ENCODE measurements at places on chromosomes 2 and 18. TPM values are rescaled to one million over a fixed set of nuclear protein-coding genes. Genes with fewer than 3 reads are reported as not detected.

DNA sequence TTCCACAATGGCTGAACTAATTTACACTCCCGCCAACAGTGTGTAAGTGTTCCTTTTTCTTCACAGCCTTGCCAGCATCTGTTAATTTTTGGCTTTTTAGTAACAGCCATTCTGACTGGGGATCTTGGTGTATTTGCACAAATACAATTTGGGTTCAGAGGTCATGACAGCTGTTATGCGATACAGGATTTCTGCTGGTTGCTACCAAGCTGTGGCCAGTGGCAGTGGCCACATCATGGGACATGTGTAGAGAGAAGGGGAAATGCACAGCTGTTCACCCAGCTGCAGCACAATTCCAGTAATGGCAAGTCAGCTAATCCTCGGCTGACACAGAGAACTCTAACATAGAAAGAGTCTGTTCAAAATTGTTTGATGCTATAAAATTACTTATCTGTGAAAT, 21.0 kb upstream of the SELENOI start:
- no peak for DNase-seq

GRCh38 chr2:170217778-170218251, 39.9 kb downstream of the MYO3B start:
- DNase-seq: no peak

- DNase-seq: no peak
Measured at GRCh38 chr2:17791121-17791816, 25.0 kb upstream of the MSGN1 start.

GRCh38 chr2:128770143-128771085, 451.7 kb upstream of the HS6ST1 start:
- no peak for DNase-seq

GRCh38 chr2:6526093-6526824, 339.4 kb downstream of the CMPK2 start:
- peak; percentile 51 for DNase-seq

DNA sequence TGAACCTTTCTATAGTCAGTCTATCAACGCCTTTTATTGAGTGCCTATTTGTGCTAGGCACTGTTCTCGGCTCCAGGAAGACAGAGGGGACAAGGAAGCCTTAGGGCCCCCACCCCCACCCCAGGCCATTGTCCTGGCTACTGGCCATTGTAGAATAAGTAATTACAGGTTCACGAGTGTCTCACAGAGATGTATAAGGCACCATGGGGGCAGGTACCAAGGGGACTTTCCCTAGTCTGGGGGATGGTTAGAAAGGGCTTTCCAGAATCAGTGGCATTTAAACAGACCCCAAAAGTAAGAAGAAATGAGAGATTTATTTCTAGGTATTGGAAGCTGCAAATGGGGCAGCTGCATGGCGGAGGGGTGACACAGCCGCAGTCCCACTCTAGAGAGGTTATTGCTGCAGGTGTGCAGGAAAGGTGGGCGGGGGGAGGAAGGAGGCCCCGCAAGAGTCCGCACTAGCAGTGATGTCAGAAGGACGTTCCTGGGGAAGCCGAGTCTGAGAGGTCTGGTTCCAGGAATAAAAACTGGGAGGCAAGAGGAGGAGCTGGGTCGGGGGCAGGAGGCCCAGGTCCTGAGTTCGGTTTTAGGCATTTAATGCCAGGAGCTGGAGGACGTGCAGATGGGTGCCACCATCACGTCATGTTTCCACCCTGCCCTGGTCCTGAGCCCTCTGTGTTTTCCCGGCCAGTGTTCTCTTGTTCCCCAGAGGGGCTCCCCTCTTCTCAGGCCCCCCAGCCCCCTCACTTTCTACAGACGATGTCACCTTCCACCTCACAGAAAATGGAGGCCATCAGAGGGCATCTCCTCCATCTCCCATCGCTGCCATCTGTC, 30.5 kb downstream of the FOSL2 start:
- DNase-seq: no peak

GRCh38 chr2:178223806-178224205, 29.5 kb downstream of the OSBPL6 start:
- DNase-seq: no peak

DNA sequence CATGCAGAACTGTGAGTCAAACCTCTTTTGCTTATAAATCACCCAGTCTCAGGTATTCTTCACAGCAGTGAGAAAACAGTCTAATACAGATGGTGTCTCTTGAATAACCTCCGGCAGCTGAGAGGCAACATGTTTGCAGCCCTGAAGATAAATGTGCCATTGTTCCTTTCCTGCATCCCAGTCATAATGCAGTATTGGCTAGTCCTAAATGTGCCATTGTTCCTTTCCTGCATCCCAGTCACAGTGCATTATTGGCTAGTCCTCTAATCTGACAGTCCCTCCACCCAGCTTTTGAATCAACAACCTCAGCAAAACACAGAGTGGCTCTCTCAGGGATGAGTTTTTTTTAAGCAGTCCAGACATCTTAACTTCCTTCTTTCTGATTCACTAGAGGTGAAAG, 550.7 kb downstream of the RIT2 start:
- DNase-seq: no peak

DNA sequence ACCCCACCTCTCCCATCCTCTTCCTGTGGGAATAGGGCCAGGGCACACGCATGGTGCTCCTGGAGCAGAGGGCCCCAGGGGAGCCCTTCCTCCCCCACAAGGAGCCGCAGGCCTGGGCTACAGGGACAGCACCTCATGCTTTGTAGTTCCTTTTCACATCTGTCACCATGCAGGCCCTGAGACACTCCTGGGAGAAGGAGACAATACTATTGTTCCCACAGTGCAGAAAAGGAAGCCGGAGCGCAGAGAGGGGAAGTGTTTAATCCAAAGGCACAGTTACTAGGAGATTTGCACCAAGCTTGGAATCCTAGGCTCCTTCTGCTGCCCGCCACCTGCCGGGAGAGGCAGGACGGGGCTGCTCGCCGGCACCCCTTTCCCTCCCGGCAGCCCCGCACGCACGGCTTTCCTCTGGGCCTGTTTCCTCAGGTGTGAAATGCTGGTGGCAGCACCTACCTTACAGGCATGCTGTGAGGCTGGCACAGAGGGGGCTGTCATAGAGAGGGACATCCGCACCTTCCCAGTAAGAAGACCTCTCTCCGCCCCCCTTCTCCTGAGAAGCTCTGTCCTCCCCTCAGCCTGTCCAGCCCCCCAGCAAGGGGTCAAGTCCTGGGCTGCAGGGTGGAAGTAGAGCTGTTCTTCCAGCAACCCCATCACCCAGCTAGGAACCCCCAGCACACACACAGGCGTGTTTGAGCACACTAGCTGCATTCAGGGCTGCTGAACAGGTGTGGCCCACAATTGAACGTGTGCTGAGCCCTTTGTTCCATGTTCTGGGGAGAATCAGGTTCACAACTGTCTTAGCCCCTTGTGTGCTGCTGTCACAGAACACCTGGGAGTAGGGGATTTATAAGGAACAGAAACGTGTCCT, 62.6 kb downstream of the SMAD7 start:
- DNase-seq: no peak

- DNase-seq: no peak
Measured at GRCh38 chr2:229410946-229411345, 139.9 kb upstream of the PID1 start.

- peak; percentile 45 for DNase-seq
Measured at GRCh38 chr2:44245083-44245861, 30.0 kb upstream of the SLC3A1 start.

- no peak for DNase-seq
Measured at GRCh38 chr2:105777031-105777482, 32.3 kb downstream of the NCK2 start.

RNF125 gene
- total RNA-seq: 3.5 TPM

SPDYA gene
- 2.6 TPM for total RNA-seq

L3MBTL4 gene
- not detected for total RNA-seq

ESCO1 gene
- total RNA-seq: 19.2 TPM

TTR gene
- not detected for total RNA-seq

MAL gene
- total RNA-seq: not detected

TXNDC9 gene
- 41.0 TPM for total RNA-seq

DNER gene
- total RNA-seq: 49.2 TPM

EMX1 gene
- total RNA-seq: not detected

All from MCF 10A (cell line).